ENCODE measurements at places on chromosomes 5 and 9.

GRCh38 chr5:172007175-172008110 lies 1.0 kb upstream of the FBXW11 start:
- H3K4me3 ChIP-seq: peak overlapping the region; percentile 80
- H3K36me3 ChIP-seq: no peaks in the 10 kb centered on the region
- H3K4me1 ChIP-seq: peaks cover 27% of the 10 kb centered on the region
- peak overlapping the region; percentile 97 for H3K27ac ChIP-seq
- no peaks in the 10 kb centered on the region for H3K27me3 ChIP-seq
- no peak for DNase-seq

GRCh38 chr9:19156805-19157204 lies 29.5 kb upstream of the PLIN2 start:
- no peak for DNase-seq
- H3K27ac ChIP-seq: no peak overlapping the region
- peaks cover 7% of the 10 kb centered on the region for H3K4me1 ChIP-seq
- H3K36me3 ChIP-seq: no peaks in the 10 kb centered on the region
- H3K4me3 ChIP-seq: no peak overlapping the region

DNA sequence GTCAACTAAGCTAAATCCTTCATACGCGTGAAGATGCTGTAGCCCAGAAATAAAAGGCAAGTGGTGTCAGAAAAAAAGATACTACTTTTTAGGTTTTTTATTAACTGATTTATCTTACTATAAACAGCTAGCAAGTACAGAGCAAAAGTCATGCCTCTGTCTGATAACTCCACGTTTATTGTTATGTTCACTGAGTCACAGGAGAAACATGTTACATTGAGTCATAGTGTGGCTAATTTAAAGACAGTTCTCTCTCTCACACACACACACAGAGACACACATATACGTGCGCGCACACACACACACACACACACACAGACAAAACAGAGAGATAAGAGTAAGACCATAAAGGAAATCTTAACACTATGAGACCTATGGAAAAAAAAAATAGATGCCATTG lies 770.0 kb upstream of the CDH10 start:
- H3K36me3 ChIP-seq: no peaks in the 10 kb centered on the region
- no peak overlapping the region for H3K27ac ChIP-seq
- H3K4me3 ChIP-seq: no peak overlapping the region
- H3K27me3 ChIP-seq: no peaks in the 10 kb centered on the region
- H3K4me1 ChIP-seq: no peaks in the 10 kb centered on the region
- no peak for DNase-seq

- no peak for DNase-seq
- no peak overlapping the region for H3K4me3 ChIP-seq
- no peaks in the 10 kb centered on the region for H3K4me1 ChIP-seq
- H3K36me3 ChIP-seq: no peaks in the 10 kb centered on the region
These were observed 37.2 kb downstream of the FAM240B start for GRCh38 chr9:38682713-38683112.

DNA sequence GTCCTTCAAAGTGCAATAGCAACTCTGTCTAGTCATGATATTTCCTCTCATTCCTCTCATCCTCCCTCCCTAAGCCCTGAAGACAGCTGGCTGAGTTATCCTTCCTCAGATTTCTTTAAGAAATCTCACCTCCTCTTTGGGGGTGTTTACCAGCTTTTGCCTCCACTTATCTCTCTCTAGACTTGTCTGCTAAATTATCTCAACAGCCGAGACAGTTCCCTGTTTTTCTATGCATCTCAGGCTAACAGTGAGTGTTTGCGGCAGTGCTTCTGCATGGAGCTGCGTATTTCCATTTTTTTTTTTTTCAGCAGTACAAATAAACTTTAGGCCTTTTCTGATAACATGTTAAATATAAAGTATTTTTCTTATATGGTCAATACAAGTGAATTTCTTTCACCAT lies 20.9 kb downstream of the KCTD16 start:
- H3K27me3 ChIP-seq: no peaks in the 10 kb centered on the region
- DNase-seq: no peak
- H3K4me1 ChIP-seq: peaks cover 38% of the 10 kb centered on the region
- no peak overlapping the region for H3K4me3 ChIP-seq
- H3K27ac ChIP-seq: peak overlapping the region; percentile 83
- no peaks in the 10 kb centered on the region for H3K36me3 ChIP-seq

DNA sequence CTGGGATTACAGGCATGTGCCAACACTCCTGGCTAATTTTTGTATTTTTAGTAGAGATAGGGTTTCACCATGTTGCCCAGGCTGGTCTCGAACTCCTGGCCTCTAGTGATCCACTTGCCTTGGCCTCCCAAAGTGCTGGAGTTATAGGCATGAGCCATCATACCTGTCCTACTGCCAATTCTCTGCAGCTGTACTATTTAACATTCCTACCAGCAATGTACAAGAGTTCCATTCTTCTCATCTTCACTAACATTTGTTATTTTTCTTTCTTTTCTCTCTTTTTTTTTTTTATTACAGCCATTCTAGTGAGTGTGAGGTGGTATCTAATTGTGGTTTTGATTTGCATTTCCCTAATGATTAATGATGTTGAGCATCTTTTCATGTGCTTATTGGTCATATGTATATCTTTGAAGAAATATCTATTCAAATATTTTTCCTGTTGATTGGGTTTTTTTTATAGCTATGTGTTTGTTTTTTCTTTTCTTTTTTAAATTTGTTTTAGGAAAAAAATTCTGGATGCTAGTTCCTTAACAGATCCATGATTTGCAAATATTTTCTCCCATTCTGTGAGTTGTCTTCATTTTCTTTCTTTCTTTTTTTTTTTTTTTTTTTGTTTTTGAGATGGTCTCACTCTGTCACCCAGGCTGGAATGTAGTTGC lies 17.4 kb downstream of the ANKHD1 start:
- no peak for DNase-seq
- H3K4me3 ChIP-seq: no peak overlapping the region
- H3K4me1 ChIP-seq: peaks cover 11% of the 10 kb centered on the region
- no peaks in the 10 kb centered on the region for H3K27me3 ChIP-seq
- H3K27ac ChIP-seq: no peak overlapping the region
- no peaks in the 10 kb centered on the region for H3K36me3 ChIP-seq

GRCh38 chr9:133142684-133143622 lies 20.8 kb downstream of the GBGT1 start:
- peak overlapping the region; percentile 98 for H3K27ac ChIP-seq
- H3K36me3 ChIP-seq: peaks cover 8% of the 10 kb centered on the region
- DNase-seq: peak; percentile 44
- no peak overlapping the region for H3K4me3 ChIP-seq

GRCh38 chr9:112831281-112831851 lies 59.3 kb downstream of the SLC46A2 start:
- DNase-seq: no peak
- H3K4me3 ChIP-seq: no peak overlapping the region
- H3K36me3 ChIP-seq: no peaks in the 10 kb centered on the region
- no peaks in the 10 kb centered on the region for H3K4me1 ChIP-seq

DNA sequence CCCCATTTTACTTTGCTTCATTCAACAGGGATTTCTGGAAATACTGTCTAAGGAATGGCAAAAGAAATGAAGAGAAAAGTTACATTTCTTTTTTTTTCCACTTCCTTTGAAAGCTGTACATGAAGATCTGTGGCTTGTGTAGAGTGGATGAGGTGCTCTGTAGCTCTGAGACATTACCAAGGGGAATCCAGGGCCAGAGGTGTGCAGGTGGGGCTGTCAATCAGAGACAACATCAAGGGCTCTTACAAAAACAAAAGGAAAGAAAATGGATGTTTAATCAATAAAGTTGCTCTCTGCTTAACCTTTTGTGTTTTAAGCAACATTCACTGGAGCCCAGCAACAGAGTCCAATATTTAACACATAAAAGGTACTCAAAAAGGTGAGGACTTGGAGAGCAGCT lies 391.1 kb downstream of the TMEM38B start:
- H3K27ac ChIP-seq: no peak overlapping the region
- no peaks in the 10 kb centered on the region for H3K27me3 ChIP-seq
- H3K4me3 ChIP-seq: no peak overlapping the region
- no peaks in the 10 kb centered on the region for H3K36me3 ChIP-seq

DNA sequence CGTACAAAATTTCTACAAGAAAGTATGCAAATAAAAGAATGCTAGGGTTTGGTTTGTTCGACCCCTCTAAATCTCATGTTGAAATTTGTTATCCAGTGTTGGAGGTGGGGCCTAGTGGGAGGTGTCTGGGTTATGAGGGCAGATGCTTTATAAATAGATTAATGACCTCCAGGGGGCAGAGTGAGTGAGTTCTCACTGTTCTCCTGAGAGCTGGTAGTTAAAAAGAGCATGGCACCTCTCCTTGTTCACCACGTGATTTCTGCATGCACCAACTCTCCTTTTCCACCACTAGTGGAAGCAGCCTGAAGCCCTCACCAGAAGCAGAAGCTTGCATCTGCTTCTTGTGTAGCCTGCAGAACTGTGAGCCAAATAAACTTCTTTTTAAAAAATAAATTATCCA lies 50.4 kb upstream of the FAM170A start:
- H3K27ac ChIP-seq: no peak overlapping the region
- H3K4me3 ChIP-seq: no peak overlapping the region

DNA sequence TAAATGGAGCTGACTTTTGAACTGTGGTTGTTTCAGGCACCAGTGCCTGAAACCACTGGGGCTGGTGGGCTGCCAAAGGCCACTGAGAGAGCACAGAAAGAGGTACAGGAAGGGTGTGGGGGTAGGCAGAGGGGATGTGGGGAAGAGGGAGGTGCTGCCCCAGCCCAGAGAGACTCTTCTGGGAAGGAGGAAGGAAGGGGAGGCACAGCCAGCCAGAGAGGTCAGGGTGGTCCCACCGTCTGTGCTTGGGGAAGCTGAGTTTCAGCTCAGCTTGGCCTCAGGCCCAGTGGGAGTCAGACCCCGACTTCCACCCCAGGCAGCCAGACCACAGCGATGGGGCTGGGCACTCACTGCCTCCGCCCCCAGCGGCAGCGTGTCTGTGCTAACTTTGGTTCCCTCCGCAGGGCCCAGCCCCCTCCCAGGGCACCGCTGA lies 8.6 kb upstream of the PHYKPL start:
- H3K4me3 ChIP-seq: no peak overlapping the region
- no peaks in the 10 kb centered on the region for H3K27me3 ChIP-seq
- H3K36me3 ChIP-seq: no peaks in the 10 kb centered on the region
- no peak for DNase-seq
- H3K27ac ChIP-seq: no peak overlapping the region
- H3K4me1 ChIP-seq: peaks cover 37% of the 10 kb centered on the region

DNA sequence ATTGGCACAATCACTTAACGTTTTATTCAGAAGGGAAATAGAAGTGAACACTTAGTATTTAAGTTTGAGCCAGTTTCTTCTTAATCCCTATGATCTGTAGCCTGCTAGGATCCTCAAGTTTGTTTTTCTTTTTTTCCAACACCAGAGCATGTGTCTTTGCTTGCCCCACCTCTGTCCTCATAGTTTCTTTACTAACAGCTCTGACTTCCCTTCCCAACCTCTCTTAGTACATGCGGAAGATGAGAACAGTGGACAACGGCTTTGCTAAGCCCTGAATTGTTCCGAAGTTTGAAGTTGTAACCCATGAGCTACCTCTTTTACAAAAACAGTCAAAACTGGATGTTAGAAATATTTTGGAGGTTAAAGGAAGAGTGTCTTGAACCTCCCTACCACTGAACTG lies 61.7 kb upstream of the TAF11L2 start:
- no peaks in the 10 kb centered on the region for H3K36me3 ChIP-seq
- no peak overlapping the region for H3K4me3 ChIP-seq
- DNase-seq: no peak
- no peaks in the 10 kb centered on the region for H3K27me3 ChIP-seq

DNA sequence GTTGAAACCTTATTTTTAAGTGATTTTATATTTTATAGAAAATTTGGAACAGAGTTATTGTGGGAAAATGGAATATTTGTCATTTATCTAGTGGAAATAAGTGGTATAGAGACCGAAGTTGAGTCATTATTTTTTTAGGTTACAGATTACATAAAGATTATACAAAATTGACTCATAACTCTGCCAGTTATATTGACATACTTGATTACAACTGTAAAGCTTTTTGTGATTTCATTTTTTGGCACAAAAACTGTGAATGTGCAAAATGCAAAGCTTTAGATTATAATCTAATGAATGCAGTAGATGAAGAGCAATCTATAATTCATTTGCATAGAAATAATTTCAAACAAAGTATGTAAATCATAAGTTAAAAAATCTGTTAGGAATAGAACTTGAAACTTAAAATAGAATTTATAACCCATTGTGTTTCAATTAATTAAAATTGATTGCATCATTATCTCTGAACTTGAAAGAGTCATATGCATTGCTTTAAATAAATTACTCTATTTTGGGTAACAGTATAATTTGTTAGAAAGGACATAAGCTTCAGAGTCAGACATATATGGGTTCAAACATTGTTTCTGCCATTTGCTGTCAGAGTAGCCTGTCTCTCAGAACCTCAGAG lies 280.4 kb downstream of the FER start:
- H3K4me1 ChIP-seq: no peaks in the 10 kb centered on the region
- no peak overlapping the region for H3K4me3 ChIP-seq
- H3K27ac ChIP-seq: no peak overlapping the region
- no peak for DNase-seq
- no peaks in the 10 kb centered on the region for H3K36me3 ChIP-seq

- no peak overlapping the region for H3K27ac ChIP-seq
- no peak for DNase-seq
- no peak overlapping the region for H3K4me3 ChIP-seq
- no peaks in the 10 kb centered on the region for H3K36me3 ChIP-seq
- H3K27me3 ChIP-seq: no peaks in the 10 kb centered on the region
- no peaks in the 10 kb centered on the region for H3K4me1 ChIP-seq
These were observed 74.5 kb downstream of the C7 start for GRCh38 chr5:40983781-40984180.

DNA sequence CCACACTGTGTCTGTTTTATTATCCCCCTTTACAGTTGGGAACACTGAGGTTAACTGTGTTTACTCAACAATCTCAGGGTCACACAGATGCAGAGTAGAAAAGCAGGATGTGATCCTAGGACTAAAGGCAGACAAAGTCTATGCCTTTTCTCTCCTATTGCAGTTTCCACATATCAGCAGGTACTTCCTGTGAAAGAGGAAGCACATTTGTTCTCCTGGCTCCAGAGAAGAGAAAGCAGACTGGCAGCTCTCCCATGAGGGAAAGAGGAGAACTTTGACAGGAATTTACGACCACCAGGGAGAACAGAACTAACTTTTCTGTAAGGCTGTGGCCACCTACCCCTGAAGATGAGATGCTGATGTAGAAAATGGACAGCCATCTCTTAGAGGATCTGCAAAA lies 84.2 kb upstream of the TNC start:
- no peak overlapping the region for H3K4me3 ChIP-seq
- no peak overlapping the region for H3K27ac ChIP-seq
- no peaks in the 10 kb centered on the region for H3K36me3 ChIP-seq
- H3K4me1 ChIP-seq: no peaks in the 10 kb centered on the region

GRCh38 chr5:128403333-128403732 lies 134.7 kb downstream of the FBN2 start:
- no peak overlapping the region for H3K27ac ChIP-seq
- H3K27me3 ChIP-seq: no peaks in the 10 kb centered on the region
- H3K36me3 ChIP-seq: no peaks in the 10 kb centered on the region
- no peak overlapping the region for H3K4me3 ChIP-seq
- DNase-seq: no peak
- no peaks in the 10 kb centered on the region for H3K4me1 ChIP-seq

GRCh38 chr5:124274949-124275348 lies 471.5 kb downstream of the ZNF608 start:
- H3K36me3 ChIP-seq: no peaks in the 10 kb centered on the region
- no peaks in the 10 kb centered on the region for H3K27me3 ChIP-seq

- H3K27ac ChIP-seq: no peak overlapping the region
- H3K27me3 ChIP-seq: no peaks in the 10 kb centered on the region
- no peak for DNase-seq
- H3K4me1 ChIP-seq: no peaks in the 10 kb centered on the region
- no peak overlapping the region for H3K4me3 ChIP-seq
- H3K36me3 ChIP-seq: no peaks in the 10 kb centered on the region
These were observed 82.5 kb downstream of the LRRC70 start for GRCh38 chr5:62661126-62661525.

GRCh38 chr9:137087409-137087925 lies 682 bp downstream of the MAN1B1 start:
- H3K27me3 ChIP-seq: no peaks in the 10 kb centered on the region
- H3K4me1 ChIP-seq: peaks cover 19% of the 10 kb centered on the region
- H3K4me3 ChIP-seq: peak overlapping the region; percentile 77
- H3K27ac ChIP-seq: peak overlapping the region; percentile 92
- H3K36me3 ChIP-seq: peaks cover 14% of the 10 kb centered on the region
